ENCODE measurements at places on chromosomes 5 and 9.

GRCh38 chr5:5298068-5298633, 124.3 kb upstream of the ICE1 start:
- DNase-seq: no peak

- peak; percentile 96 for DNase-seq
Observed at GRCh38 chr9:107749787-107750444, 260.3 kb upstream of the KLF4 start.

- DNase-seq: peak; percentile 6
Observed at GRCh38 chr9:98795970-98796363, 388 bp downstream of the ANKS6 start.

DNA sequence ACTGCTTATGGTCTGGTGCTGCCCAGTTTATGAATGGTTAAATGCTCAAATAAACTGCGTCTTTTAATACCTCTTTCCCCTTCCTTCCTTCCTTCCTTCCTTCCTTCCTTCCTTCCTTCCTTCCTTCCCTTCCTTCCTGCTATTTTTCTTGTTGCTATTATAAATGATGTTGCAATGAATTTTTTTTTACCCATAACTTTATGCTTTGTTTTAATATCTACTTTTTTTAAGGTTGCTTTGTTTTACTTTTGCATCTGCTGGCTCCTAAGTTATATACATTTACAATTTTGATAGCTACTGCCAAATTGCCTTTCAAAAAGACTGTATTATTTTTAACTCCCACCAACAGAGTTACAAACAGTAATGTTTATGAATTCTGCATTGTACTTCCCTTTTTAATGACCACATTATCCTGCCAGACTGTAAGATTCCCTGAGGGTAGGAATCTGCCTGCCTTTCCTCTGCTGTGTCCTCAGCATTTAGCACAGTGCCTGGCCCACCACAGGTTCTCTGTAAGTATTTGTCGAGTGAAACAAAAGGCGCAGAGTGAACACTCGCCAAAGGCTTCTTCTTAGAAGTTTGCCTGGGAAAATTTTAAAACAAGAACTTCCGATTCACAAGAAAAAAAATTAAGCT, 36.9 kb downstream of the KIF4B start:
- DNase-seq: no peak

- peak; percentile 56 for DNase-seq
Observed at GRCh38 chr5:149938279-149938678, 6.3 kb downstream of the PDE6A start.

DNA sequence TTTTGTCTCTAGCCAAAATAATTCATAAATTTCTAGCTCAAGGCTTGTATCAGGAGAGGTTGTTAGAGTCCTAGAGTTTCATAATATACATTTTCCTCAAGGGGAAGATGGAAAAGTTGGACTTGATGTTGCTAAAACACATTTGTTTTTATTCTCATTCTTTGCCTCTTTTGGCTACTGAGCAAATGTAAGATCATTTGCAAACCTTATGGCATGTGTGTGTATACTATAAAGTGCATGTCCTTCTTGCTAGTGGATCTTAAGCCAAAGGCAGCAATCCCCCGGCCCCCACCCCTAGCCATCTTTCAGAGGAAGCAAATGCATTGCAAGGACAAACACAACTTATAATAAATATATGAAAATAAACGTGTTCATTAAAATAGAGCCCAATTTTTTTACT, 43.0 kb downstream of the ADAMTSL1 start:
- DNase-seq: no peak

GRCh38 chr5:72815580-72816283, 729 bp upstream of the TNPO1 start:
- DNase-seq: no peak

DNA sequence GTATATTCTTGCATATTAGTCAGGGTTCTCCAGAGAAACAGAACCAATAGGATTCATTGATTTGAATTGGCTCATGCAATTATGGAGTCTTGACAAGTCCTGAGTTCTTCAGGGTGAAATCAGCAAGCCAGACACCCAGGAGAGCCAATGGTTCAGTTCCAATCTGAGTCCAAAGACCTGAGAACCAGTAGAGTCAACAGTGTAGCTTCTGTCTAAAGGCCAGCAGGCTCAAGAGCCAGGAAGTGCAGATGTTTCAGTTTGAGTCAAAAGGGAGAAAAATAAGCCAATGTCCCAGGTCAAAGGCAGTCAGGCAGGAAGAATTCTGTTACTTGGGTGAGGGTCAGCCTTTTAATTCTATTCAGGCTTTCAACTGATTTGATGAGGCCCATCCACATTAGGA, 37.8 kb upstream of the ANKRD34B start:
- DNase-seq: no peak

DNA sequence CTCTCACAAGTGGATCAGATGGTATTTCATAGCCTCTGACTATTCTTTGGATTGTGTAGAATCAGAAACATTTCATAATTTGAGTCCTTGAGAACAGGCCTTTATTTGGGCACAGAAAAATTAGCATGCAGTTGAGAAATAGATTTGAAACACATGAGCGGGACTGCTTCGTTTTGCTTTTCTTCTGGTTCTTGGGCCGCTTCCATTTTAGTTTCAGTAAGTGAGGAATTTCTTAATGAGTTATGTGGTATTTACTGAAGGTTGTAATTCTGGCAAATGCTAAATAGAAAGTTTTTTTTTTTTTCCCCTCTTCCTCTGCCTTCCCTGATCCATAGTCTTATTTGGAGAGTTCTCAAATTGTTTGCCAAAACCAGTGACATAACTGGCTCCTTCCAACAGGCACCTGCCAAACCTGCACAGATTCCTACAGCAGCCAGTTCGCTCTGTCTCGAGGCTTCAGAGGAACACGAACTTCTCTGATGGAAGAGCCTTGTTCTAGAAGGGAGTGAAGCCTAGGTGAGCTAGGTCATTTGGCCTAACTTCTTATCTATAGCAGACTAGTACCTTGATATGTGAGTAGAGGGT, 71.2 kb upstream of the SLC28A3 start:
- DNase-seq: peak; percentile 55

- DNase-seq: peak; percentile 95
Observed at GRCh38 chr9:79023134-79023580, 548.6 kb upstream of the TLE4 start.

DNA sequence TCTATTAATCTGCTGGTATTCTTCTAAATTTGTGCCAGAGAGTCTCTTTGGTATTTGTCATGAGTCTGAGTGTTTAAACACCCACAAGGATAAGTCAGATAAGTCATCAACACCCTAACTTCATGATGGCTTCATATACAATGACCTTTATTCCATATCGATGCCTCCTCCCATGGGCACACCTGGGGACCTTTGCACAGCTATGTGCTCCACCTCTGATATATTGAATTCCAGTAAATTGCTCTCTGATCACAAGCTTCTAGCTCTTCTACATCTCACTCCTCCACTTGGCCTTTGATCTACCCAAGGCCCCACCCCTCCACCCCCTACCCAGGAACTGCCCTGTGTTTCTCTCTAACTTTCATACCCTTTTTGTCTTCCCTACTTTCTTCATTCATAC, 102.7 kb upstream of the MIER3 start:
- no peak for DNase-seq

DNA sequence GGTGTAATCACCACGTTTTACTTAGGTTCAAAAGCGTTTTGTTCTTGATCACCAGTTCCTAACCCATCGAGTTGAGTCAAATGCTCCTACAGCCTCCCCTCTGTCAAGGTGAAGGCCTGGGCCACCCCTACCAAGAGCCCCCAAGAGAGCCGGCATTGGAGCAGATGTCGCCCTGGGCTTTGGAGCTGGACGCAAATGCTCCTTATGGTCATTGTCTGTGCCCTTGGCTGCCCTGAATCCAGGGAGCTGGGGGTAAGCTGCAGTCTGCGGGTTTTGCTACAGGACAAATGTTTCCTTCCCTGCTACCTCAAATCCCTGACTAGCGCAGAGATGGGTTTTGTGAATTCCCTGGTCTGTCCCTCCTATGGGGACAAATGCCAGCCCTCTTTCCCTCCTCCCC, 4.9 kb downstream of the RNF183 start:
- DNase-seq: no peak

DNA sequence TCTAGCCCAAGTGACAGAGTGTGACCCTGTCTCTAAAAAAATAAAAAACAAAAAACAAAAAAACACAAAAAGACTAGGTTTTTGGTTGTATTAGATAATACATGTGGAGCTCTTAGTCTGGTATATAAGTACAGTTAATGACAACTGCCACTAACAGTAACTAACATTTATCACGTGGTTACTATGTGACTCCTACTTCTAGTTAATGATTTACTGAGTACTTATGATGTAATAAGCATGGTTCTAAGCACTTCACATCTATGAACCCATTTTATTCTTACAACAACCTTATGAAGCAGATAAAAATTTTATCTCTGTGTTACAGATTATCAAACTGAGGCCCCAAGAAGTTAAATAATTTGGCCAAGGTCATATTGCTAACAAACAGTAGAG, 6.1 kb upstream of the TMEFF1 start:
- no peak for DNase-seq

DNA sequence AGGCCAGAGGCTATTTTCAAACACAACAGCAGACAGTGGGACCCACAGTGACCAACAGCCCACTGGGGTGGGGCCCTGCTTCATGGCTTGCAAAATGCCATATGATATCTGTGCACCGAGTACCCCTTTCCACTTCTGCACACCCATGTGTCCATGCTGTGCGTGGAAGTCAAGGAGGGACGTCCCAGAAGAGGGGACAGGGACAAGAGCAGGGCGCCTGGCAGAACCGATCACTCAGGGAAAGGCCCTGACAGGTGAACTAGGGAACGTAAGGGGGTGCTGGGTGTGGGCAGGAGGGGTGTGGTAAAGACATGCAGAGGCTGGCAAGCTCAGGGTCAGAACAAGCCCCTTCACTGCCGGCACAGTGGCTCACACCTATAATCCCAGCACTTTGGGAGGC, 7.6 kb upstream of the TTLL11 start:
- no peak for DNase-seq

GRCh38 chr9:125603478-125604021, 103.5 kb downstream of the MAPKAP1 start:
- DNase-seq: no peak

GRCh38 chr5:77774981-77775789, 954 bp downstream of the TBCA start:
- DNase-seq: no peak

- no peak for DNase-seq
Observed at GRCh38 chr5:58810086-58810485, 227.2 kb downstream of the RAB3C start.

- no peak for DNase-seq
Observed at GRCh38 chr9:12997009-12997408, 222.2 kb downstream of the LURAP1L start.

- DNase-seq: no peak
Observed at GRCh38 chr5:140794595-140795258, at the start of gene PCDHA2. TSS of gene PCDHA2 (plus strand) at chr5:140794852.
